Naive thymus-derived CD4-positive, alpha-beta T cell (primary cell): ENCODE measurements at places on chromosomes 4 and X. TPM values are rescaled to one million over a fixed set of nuclear protein-coding genes. Genes with fewer than 3 reads are reported as not detected.

DNA sequence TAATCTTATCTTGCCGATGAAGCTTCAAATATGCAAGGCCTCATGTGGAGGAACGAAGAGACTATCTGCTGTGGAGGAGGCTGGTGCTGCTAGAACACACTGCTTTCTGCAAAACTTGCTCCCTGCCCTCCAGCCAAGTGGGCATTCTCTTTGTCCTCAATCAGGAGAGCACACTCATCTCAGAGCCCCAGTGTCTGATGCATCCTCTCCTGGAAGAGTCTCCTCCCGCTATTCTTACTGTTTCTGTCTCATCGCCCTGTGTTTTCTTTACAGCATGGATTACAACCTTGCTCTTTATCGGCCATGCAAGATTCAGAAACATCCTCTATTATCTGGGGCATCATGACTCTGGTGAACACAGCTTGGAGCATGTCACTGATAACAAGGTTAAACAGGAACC lies 68.2 kb upstream of the MTNR1A start:
- DNase-seq: no peak

PITX2 gene
- total RNA-seq: not detected

SGMS2 gene
- 0.08 and 0.36 TPM in 2 replicates for total RNA-seq

GRCh38 chr4:151408630-151409469 lies at the start of gene FHIP1A:
TSS of gene FHIP1A (plus strand) at chr4:151409176. CDS start at chr4:151566260, 157,084 bp downstream.
- peak; percentile 82 for DNase-seq

- DNase-seq: no peak
These were observed 918 bp downstream of the HAUS3 start for GRCh38 chr4:2241003-2241402.

SPANXA2 gene
- total RNA-seq: not detected in 2 replicates

CLNK gene
- total RNA-seq: 0.66 TPM

IGFBP7 gene
- total RNA-seq: not detected

SCML2 gene
- 1.4 TPM in 2 replicates for total RNA-seq

DNA sequence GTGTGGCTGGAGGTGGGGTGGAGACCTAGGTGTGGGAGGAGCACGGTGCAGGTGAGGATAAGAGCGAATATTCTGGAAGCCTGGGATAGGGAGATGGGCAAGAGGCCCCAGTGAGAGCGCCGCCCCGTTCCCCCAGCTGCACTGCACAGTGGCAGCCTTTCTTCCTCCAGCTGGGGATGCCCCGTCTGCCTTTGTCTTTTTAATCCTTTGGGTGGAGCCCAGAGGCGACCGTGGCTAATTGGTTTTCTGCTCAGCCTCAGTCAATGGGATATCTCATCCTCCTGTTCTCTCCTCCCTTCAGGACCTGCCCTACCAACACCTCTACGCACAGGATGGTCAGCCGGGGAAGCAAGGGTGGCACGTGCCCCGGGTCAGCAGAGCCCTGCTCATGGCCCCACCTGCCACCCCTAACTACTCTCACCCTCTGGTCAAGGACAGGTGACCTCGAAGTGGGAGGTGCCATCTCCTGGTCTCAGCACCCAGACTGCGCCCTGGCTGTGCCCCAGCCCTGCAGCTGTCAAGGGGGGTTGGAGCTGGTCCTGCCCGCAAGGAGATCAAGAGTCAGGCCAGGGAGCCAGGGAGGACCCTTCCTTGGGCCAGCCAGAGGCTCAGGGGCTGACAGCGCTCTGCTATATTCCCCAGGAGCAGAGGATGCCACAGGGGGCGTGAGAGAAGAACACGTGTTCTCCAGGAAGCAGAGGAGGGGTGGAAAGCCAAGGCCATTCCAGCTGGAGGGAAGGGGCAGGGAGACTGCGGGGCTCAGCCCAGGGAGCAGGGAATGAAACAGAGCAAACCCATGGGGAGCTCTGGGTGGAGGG lies 64.0 kb downstream of the ADRA2C start:
- no peak for DNase-seq

DCHS2 gene
- total RNA-seq: not detected

DNA sequence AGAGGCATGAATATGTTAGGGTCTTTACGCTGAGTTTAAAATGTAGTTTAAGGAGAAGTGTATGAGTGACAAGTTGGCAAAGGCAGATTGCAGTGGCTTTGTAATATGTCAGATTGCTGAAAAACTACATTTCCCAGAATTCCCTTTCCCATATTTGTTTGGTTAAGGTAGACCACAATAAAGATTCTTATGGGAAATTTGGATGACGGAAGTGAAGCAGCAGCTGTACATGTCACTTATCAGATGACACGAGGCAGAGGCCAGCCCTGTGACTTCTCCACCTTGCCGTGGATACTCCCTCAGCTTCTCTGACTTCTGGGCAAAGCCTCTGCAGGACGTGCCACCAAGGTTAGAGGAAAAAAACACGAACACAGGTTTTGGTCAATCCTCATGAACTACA lies 229.7 kb upstream of the DKK2 start:
- DNase-seq: no peak

TLR2 gene
- 6.5 TPM for total RNA-seq

DNA sequence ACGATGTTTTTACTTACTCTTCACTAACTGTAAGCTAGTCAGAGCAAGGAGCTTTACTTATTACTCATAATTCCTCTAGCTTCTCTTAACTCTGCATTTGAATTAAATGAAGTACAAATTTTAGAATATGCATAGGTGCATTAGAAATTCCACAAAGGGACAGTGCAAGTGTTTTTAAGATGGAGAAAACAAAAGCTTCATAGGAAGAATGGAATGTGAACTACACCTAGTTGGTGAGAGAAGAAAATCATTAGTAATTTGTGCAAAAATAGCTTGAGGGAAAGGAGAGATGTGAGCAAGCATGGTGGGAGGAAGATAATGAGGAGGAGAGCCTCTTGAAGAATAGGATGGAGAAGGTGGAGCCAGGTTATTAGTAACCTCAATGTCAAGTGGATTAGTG lies 77.5 kb upstream of the SMARCA5 start:
- no peak for DNase-seq

BCORL1 gene
- 7.4 TPM for total RNA-seq

DNA sequence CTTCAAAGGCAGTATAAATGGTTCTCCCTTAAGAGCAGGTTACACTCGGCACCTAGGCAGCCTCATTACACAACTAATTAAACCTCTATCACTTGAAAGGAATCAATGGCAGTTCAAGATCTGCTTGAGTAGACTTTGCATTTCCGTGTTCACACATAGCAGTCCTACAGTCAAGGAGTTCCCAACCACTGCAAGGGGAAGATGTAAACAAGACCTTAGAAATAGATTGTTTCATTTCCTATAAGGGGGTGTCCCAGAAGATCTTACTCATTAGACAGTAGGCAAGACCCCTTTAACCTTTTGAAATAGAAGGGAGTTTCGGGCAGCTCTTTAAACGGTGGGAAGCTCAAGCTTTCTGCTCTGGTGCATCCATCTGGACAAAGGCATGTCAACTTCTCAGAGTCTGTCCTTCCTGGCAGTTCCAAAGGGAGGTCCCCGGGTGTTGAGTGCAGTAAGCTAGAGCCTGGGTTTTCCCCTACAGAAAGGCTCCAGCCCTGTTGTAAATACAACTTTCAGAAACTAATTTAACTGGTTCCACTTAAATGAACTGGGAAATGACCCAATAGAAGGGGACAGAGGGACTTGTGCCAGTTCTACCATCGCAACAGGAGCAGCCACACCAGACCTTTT lies 150.8 kb downstream of the RBMX2 start:
- DNase-seq: no peak

GRCh38 chr4:174654634-174655033 lies 132.3 kb upstream of the HPGD start:
- no peak for DNase-seq

GRCh38 chr4:123346951-123347350 lies 49.6 kb upstream of the SPRY1 start:
- DNase-seq: no peak

- DNase-seq: no peak
These were observed 126.6 kb downstream of the FHDC1 start for GRCh38 chr4:153062652-153063168.

KIT gene
- 0.10 and 0.23 TPM in 2 replicates for total RNA-seq
